BJ (cell line): ENCODE measurements at places on chromosomes 3 and 15. TPM values are rescaled to one million over a fixed set of nuclear protein-coding genes. Genes with fewer than 3 reads are reported as not detected.

The CCRL2 gene
- polyA plus RNA-seq = not detected in 2 replicates

The C3orf49 gene
- polyA plus RNA-seq = not detected in 2 replicates

- no peak for DNase-seq
Observed at GRCh38 chr15:64017082-64017588, 29.1 kb downstream of the DAPK2 start.

GRCh38 chr3:6860149-6860953 lies 564 bp upstream of the GRM7 start:
- no peak for DNase-seq

- no peak for DNase-seq
Observed at GRCh38 chr3:13285007-13285567, 135.0 kb downstream of the NUP210 start.

- no peak for DNase-seq
Observed at GRCh38 chr3:54819946-54820345, 107.9 kb downstream of the LRTM1 start.

DNA sequence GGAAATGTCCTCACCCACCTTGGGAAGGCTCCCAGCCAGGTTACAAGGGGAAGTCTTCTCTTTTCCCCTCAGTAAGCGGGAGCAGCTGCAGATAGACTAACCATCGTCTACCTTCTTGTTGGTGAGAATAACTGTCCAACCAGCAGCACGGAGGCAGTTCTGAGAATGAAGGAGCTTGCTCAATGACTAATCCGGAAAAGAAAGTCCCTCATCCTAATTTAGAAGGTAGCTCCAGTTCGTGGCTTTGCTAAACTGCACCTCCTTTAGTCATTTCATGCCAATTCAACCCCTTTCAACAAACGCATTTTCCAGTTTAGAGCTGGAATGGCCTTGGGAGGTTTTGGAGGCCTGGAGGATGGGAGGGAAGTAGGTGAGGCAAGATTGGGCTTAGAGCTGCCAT lies 527.4 kb upstream of the PROK2 start:
- no peak for DNase-seq

- DNase-seq = peak; percentile 37
Observed at GRCh38 chr3:31157893-31158620, 263.6 kb upstream of the GADL1 start.
